RWPE2 (cell line): ENCODE measurements at places on chromosomes 12 and 14.

DNA sequence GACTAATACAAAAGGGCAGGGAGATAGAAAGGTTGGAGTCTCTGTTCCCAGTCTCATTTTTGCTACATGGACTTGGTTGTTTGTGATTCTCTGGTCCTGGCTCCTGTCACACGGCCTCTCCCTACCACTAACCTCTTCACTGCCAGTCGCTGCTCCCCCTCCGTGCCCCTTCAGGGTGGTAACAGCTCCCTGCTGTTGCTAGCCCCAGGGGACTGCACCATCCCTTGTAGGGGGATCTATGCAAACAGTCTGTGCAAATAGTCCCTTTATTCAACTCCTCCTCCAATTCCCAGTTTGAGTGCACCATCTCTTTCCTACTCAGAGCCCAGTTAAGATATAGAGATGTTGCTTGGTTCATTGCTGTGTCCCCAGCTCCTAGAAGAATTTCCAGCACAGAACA, 51.1 kb downstream of the CCDC60 start:
- H3K4me3 ChIP-seq: no peak overlapping the region
- no peaks in the 10 kb centered on the region for H3K4me1 ChIP-seq
- no peaks in the 10 kb centered on the region for H3K27me3 ChIP-seq
- no peak for DNase-seq

- H3K36me3 ChIP-seq: no peaks in the 10 kb centered on the region
- H3K4me1 ChIP-seq: peaks cover 15% of the 10 kb centered on the region
- peak overlapping the region; percentile 93 for H3K27ac ChIP-seq
- peak overlapping the region; percentile 41 for H3K4me3 ChIP-seq
- no peaks in the 10 kb centered on the region for H3K27me3 ChIP-seq
Measured at GRCh38 chr12:570921-571794, 92.1 kb downstream of the NINJ2 start.

DNA sequence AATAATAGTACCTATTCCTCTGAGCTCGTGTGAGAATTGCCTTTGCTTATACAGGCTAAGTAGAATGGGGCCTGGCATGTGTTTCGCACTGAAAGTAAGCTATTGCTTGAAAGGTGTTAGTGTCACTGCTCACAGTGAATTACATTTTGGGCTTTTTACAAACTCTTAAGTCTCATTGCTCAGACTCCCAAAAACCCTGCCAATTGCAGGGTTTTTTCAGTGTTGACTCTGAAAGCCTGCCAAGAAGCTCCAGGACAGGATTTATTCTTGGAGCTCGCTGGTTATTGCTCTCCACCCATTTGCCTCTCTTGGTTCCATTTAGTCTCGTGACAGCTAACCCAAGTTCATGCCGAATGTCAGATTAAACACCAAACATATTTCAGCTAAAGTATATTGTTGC, 39.8 kb downstream of the NOPCHAP1 start:
- H3K4me1 ChIP-seq: no peaks in the 10 kb centered on the region
- DNase-seq: no peak
- H3K36me3 ChIP-seq: no peaks in the 10 kb centered on the region
- H3K27me3 ChIP-seq: no peaks in the 10 kb centered on the region
- H3K4me3 ChIP-seq: no peak overlapping the region

GRCh38 chr12:3381059-3382047, 109.7 kb upstream of the PRMT8 start:
- H3K4me1 ChIP-seq: no peaks in the 10 kb centered on the region
- H3K27me3 ChIP-seq: no peaks in the 10 kb centered on the region
- H3K4me3 ChIP-seq: no peak overlapping the region
- H3K27ac ChIP-seq: no peak overlapping the region
- no peaks in the 10 kb centered on the region for H3K36me3 ChIP-seq

DNA sequence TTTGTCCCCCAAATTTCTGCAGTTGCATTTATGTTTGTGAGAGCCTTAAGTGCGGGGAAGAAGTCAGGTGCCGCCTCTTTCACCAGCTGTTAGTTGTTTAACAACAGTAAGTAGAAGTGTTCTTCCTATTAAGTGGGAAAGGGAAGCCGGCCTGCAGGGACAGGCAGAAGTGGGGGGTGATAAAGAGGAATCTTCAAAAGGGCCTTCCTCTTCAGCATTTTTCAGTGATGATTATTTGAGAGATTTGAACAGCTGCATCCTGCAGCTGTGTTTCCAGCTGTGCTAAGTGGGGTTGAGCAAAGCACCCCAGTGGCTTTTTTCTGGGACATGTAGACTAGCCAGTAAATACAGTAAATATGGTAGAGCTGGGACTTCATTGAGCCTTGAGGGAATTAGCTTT, 32.1 kb upstream of the SLC38A1 start:
- no peaks in the 10 kb centered on the region for H3K4me1 ChIP-seq
- no peak overlapping the region for H3K27ac ChIP-seq
- H3K27me3 ChIP-seq: no peaks in the 10 kb centered on the region

DNA sequence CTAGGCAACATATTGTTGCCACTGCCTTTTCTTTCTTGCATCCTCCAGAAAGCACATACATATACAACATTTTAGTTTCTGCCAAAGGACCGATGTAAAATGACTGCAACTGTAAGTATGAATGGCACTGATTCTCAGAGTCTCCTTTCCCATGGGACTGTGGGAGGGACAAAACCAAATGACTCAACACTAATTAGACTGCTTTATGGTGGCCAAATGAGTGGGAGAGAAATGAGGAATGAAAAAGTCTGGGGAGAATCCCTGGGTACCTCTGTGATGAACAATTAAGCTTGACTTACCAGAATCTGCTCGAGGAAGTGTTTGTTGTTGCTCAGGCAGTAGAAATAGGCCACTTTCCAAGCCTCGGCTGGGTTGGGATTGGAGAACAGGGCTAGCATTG, 10.1 kb downstream of the ZFYVE26 start:
- H3K4me1 ChIP-seq: no peaks in the 10 kb centered on the region
- H3K4me3 ChIP-seq: no peak overlapping the region
- H3K27ac ChIP-seq: no peak overlapping the region
- no peaks in the 10 kb centered on the region for H3K27me3 ChIP-seq

- peak overlapping the region; percentile 44 for H3K4me3 ChIP-seq
- H3K36me3 ChIP-seq: peaks cover 16% of the 10 kb centered on the region
- no peak for DNase-seq
Measured at GRCh38 chr12:53098354-53098981, 1.0 kb downstream of the IGFBP6 start.

DNA sequence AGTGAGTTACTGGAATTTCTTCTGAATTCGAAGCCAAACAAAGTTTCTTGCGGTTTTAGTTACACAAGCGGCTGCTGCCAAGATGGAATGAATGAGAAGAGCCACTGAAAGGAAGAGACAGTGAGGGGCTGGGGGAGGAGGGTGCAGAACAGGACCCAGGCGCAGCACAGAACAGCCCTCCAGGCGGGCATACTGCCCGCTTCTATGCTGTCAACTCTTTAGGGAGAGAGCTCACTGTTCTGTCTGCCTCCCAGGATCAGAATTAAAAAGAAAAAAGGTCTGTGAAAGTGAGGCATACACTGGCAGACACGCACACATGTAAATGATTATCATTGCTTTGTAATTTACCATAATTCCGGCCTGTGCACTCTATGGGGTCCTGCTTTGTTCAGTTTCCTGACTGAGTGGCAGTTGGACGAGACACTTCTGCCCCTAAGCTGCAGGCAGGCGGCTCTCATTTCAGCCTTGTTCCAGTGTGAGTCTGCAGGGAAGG, 231.6 kb downstream of the CACNA1C start:
- peaks cover 17% of the 10 kb centered on the region for H3K27me3 ChIP-seq
- H3K4me3 ChIP-seq: no peak overlapping the region

- H3K27ac ChIP-seq: no peak overlapping the region
- H3K4me3 ChIP-seq: no peak overlapping the region
- no peak for DNase-seq
- no peaks in the 10 kb centered on the region for H3K4me1 ChIP-seq
- H3K27me3 ChIP-seq: peaks cover 1% of the 10 kb centered on the region
Measured at GRCh38 chr12:132439333-132439904, 50.5 kb upstream of the FBRSL1 start.

GRCh38 chr14:69980457-69981425, 101.5 kb downstream of the SMOC1 start:
- H3K4me1 ChIP-seq: peaks cover 33% of the 10 kb centered on the region
- no peaks in the 10 kb centered on the region for H3K27me3 ChIP-seq
- no peaks in the 10 kb centered on the region for H3K36me3 ChIP-seq
- DNase-seq: no peak

- peaks cover 4% of the 10 kb centered on the region for H3K27me3 ChIP-seq
- H3K27ac ChIP-seq: no peak overlapping the region
- H3K36me3 ChIP-seq: no peaks in the 10 kb centered on the region
- H3K4me1 ChIP-seq: no peaks in the 10 kb centered on the region
- no peak for DNase-seq
Measured at GRCh38 chr12:72111706-72112105, 160.5 kb upstream of the TRHDE start.

DNA sequence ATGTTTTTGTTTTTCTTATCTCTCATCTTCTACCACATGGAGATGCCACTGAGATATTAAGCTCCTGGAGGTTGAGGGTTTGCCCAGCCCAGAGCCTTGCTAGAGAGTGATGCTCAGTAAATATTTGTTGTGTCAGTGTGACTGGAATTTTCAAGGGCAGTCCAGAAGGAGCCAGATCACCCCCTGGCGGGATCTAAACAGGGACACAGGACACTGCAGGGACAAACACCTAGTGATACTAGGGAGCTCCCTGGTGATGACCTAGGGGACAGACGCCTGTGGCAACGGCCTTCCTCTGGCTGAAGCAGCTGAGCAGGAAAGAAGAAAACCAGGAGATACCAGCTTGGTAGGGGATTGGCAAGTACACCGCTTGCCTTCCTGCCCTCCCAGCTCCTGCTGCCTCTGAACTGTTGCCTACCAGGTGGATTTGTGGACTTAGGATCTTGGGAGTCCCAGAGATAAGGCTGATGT, 714.4 kb upstream of the TBX3 start:
- H3K36me3 ChIP-seq: no peaks in the 10 kb centered on the region
- no peak overlapping the region for H3K27ac ChIP-seq
- H3K27me3 ChIP-seq: no peaks in the 10 kb centered on the region
- DNase-seq: no peak

GRCh38 chr12:55724940-55725309, 3.9 kb downstream of the CD63 start:
- H3K36me3 ChIP-seq: peaks cover 39% of the 10 kb centered on the region
- peaks cover 10% of the 10 kb centered on the region for H3K4me1 ChIP-seq
- no peak overlapping the region for H3K4me3 ChIP-seq
- no peak for DNase-seq
- H3K27ac ChIP-seq: no peak overlapping the region

DNA sequence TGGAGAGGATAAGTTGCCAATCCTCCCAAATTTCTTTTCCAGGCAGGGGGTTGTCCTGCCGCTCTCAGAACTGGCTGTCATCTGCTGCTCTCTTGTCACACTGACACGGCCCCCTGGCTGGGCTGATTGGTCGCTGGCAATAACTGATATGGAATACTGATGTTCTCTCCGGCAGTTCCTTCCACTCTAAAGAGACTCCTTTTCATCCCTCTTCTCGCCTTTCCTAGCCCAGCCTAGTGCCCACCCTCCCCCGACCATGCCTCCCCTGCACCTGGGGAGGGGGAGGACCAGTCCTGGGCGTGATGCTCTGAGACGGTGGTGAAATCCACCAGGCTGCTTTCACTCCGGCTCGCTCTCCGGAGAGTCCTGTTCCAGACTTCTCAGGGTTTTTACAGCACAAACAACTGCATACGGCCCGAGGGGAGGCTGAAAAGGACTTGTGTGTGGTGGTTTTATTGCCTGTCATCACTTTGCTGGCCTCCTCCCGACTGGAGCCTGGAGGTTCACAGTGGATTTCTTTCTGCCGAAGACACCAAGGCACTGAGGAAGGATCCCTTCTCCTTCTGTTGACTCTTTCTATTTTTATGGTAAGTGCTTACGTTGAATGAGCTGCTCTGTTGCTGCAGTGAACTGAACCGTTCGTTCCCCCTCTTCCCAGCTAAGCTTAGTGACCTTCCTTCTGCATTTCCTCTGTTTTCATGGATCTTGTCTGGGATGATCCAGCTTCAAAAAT, at the start of gene ANO4:
ANO4 (plus strand) TSS at position 336 of the 733 bp plus-strand sequence. CDS start 107,010 bp downstream, outside the sequence.
- H3K27me3 ChIP-seq: no peaks in the 10 kb centered on the region
- no peak within 1 kb of the TSS for H3K27ac ChIP-seq
- H3K4me3 ChIP-seq: no peak within 1 kb of the TSS
- DNase-seq: no peak
- H3K36me3 ChIP-seq: no peaks in the 10 kb centered on the region

- no peak overlapping the region for H3K4me3 ChIP-seq
- H3K4me1 ChIP-seq: no peaks in the 10 kb centered on the region
- H3K36me3 ChIP-seq: peaks cover 7% of the 10 kb centered on the region
- no peak overlapping the region for H3K27ac ChIP-seq
- no peak for DNase-seq
Measured at GRCh38 chr14:73393375-73393774, 65.0 kb downstream of the NUMB start.

DNA sequence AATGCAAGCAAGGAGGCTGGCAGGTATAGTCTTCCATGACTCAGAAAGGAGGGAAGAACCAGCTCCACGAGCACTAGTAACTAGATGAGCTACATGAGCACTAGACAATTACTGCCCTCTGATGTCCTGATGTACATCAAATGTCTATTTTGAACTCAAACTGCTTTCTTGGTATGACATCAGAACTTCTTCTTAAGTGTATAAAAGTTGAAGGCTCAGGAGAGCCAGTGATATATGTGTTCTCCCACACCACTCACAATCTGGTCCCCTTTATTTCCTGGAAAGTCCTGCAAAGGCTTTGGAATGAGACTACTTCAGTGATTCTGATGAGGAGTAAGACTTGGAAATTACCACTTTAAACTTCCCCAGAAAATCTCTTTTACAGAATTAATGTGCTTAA, 18.5 kb upstream of the DHRS7 start:
- H3K27ac ChIP-seq: no peak overlapping the region
- peak overlapping the region; percentile 15 for H3K4me3 ChIP-seq
- H3K4me1 ChIP-seq: peaks cover 21% of the 10 kb centered on the region
- H3K36me3 ChIP-seq: no peaks in the 10 kb centered on the region
- DNase-seq: no peak
- no peaks in the 10 kb centered on the region for H3K27me3 ChIP-seq
